ENCODE measurements at places on chromosomes 13 and 19.

DNA sequence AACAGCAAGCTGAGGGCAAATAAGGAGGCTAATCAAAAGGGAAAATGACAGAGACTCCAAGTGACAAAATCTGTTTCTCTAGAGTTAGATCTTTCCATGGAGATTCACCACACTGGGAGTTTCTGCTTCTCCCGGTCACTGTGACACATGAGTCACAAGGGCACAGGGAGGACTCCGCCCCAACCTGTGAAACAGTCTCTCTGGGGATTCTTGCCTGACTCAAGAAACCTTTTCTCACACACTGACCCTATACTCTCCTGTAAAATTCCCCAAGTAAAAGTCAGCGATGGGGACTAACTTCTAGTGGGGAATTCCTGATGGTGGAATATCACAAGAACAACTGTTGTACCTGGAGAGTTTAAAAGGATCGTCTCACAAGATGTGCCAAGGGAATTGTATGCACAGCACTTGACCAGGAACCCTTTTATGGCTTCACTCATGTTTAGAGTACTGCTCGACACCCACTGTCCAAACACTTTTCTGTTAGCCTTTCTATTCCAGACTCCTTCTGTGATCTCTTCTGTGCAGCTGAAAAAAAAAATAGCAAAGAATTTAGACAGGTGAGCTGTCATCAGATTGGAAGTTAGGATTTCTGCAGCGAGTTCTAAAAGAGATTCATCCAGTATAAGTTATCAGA lies 46.8 kb upstream of the URAD start:
- no peak for DNase-seq

DNA sequence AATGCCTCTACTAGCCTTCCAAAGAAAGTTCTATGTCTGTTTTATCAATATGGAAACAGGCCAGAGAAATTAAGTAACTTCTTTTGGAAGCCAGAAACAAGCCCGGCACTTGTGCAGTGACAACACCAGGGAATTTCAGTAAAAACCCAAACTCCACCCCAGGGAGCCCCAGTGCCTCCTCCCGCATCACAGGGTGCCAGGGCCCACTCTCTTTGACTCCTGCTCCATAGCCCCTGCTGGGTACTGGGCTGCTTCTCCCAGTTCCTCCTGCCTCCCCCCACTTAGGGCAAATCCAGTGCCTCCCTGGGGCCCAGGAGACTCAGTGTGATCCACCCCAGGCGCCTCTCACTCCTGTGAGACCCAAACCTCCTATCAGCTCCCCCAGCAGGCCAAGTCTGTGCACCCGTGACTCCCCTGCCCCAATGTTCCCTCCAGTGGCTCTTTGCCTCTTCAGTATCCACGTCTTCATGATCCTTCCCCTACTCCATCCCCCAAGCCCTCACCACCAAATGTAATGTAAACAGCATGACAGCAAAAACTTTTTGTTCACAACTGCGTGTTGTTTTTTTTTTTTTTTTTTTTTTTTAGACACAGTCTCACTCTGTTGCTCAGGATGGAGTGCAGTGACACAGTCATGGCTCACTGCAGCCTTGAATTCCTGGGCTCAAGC lies 2.3 kb upstream of the FFAR3 start:
- no peak for DNase-seq

GRCh38 chr19:610071-610800 lies 20.6 kb downstream of the HCN2 start:
- DNase-seq, result peak; percentile 29

DNA sequence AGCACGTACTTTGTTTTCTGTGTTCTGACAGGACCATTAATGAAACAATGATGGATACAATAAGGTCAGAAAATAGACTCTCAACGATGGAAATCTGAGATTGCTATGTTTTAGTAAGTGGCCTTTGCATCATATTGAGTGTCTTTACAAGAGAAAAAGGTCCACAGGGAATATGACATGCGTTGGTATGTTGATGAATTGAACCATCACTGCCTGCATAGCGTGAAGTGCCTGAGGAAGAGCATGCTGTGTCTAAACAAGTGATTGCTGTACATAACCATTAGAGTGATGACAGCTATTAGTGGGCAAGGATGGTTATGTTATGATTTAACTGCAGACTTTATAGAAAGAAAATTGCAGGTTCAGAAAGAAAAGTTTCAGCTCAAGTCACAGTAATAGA lies 623.2 kb downstream of the SLITRK5 start:
- no peak for DNase-seq

DNA sequence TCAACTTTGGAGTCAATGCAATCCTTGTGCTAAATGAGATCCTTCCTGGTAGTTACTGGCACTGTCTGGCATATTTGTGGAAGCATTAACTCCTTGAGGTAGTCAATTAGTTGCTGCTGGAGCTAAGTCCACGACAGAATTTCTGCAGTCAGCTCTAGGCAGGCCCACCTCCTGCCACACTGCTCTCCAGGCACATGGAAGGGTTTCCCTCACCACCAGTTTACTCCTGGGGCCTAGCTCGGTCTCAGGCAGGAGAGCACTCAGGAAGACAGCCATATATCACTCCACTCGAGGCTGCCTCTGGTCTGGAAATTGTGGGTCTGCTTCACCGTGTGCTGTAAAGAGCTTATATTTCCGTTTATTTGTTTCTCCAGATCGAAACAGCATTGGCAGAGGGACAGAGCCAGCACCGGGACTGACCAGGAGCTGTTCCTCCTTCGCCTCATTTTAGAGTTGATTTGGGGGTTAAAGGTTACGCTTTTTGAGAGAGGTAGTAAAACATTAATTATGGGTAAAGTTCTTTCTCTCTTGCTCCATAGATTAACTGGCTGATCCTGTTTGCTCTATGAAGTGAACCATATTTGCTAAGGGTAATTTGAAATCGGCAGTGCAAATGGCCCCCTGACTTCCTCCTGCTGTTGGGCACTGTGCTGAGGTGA lies 20.6 kb upstream of the GTF3A start:
- DNase-seq, result no peak

GRCh38 chr13:114130837-114131582 lies 1.4 kb downstream of the RASA3 start:
- DNase-seq, result peak; percentile 56

GRCh38 chr13:98856983-98857382 lies 104.5 kb upstream of the SLC15A1 start:
- DNase-seq, result no peak

GRCh38 chr19:46715975-46716671 lies 791 bp downstream of the PRKD2 start:
- DNase-seq, result no peak

DNA sequence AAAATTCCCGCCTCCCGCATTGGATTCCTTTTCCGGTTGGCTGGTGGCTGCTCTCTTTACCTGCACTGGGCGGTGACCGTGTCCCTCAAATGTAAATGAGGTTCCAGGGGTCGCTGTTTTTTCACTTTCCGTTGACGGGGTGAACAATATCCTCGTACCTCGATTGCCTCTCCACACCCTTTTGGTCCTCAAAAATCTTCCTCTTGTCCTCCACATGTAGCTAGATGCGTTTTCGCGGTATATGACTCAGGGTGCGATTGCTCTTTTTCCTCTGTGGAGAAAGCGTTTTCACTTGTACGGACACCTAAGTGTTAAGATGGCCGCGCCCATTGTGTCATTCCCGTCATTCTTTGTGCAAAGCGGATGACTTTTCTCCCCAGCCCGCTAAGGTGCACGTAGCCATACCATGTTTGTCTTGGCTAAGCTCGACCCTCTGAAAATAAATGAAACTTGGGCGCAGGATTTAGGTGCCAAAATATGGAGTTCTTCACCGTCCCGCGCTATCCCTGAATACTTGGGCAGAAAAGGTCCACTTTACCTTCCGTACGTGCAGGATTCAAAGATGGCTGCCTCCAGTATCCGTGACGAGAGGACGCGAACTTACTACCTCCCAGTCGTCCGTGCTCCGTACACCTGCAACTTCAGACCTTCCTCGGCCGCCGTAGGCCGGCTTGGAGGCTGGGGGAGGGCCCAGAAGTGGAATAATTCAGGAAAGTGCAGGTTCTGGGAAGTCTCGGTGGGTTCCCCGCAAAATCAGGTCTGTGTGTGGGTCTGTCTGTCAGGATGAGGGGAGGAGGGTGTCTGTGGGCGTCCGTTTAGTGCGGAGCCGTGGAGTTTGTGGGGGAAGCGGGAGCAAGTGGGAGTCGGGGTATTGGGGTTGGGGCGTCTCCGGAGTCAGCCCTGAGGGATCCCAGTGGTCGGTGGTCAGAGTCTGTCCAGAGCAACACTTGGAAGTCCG lies at the start of gene ZNF613:
Gene ZNF613, plus strand, starts transcription at position 689 of the 958 bp plus-strand sequence. CDS start 8,749 bp downstream, outside the sequence.
- peak; percentile 67 for DNase-seq

DNA sequence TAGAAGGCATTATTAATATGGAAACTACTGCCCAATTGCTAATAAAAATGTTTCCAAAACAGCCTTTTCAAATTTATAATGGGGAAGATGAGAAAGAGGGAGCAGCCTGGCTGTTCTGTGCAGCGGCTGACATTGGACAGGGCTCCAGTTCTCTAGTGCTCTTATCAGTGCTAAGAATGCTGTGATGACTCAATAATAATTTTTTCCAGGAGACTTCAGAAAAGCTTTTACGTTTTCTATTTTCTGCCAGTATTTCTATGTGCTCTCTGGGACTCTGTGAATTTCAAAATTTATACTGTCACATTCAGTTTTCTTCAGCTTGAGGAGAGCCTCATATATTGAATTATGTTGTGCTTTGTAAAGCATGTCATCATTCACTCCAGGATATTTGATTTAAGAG lies 209.6 kb downstream of the VWA8 start:
- no peak for DNase-seq

- no peak for DNase-seq
Observed at GRCh38 chr19:14632286-14632685, 42.4 kb downstream of the ADGRE3 start.

DNA sequence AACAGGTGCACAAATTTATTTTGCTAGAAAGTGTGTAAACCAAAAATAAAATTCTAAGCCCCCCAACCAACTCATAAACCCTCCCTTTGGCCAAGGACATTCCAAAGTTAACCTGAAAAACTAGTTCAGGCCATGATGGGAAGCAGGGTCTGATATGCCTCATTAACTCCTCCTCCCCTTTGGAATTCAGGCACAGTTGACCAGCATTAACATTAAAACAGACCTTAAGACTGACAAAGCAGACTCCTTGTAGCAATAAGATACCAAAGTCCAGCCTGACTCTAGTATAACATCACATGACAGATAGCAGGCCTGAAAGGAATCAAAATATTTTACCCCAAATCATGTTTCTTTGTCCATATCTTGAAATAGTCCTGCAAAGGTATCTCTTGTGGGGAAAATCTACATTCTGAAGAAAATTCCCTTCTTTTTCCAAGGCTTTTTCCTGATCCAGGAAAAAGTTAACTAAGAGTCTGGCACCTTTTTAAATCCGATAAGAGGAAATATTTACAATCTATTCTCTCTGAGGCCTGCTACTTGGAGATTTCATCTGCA lies 19.7 kb downstream of the NEK5 start:
- no peak for DNase-seq

DNA sequence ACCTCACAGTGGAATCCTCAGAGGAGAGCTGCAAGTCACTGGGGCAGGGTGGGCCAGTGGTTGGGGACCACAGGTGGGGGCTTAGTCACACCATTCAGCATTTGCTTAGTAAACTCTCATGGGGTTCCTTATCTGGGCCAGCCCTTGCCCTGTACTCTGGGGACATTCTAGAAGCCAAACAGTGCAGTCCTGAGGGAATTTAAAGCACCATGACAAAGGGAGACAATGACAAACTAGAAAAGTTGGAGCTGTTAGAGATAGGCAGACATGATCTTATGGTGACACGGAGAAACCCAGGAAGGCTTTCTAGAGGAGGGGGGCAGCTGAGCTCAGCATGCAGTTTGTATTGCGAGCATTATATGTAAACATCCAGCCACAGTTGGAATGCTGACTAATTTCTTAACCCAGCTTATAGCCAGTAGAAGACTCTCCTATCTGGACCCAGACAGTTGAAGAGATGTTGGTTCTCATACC lies 87.6 kb downstream of the ZNF429 start:
- DNase-seq, result no peak

GRCh38 chr19:50449236-50449899 lies 16.7 kb downstream of the MYBPC2 start:
- no peak for DNase-seq

- no peak for DNase-seq
Observed at GRCh38 chr13:26606631-26607030, 49.1 kb downstream of the WASF3 start.

DNA sequence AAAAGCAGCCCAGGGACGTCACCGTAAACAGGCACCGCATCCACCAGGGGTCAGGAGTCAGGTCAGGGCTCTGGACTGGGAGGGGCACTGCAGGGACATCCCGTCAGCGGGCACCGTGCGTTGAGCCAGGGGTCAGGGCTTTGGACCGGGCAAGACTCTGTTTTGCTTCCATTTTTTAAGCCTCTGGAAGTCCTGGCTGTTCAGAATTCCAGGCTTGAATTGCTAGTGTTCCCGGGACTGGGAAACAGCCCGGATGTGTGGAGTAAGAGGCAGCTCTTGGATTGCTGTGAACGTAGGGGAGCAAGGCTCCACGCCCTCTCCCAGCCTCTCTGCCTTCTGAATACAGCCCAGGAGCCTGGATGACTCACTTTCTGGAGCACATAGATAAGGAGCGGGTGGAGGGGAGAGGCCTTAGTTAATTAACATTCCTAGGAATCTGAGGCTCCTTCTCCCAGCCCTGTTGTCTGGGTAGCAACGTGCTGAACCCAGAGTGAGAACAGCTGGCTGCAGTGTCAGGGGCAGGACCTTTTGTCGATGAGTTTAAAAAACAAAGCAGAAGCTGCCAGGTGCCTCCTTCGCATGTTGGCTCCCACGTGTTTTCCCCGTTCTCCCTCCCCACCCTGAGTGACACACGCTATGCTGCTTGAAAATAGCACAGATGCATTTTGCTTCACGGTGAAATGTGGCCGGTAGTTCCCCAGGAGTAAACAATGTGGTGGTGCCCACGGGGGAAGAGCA lies 21.9 kb downstream of the ATP11A start:
- no peak for DNase-seq

DNA sequence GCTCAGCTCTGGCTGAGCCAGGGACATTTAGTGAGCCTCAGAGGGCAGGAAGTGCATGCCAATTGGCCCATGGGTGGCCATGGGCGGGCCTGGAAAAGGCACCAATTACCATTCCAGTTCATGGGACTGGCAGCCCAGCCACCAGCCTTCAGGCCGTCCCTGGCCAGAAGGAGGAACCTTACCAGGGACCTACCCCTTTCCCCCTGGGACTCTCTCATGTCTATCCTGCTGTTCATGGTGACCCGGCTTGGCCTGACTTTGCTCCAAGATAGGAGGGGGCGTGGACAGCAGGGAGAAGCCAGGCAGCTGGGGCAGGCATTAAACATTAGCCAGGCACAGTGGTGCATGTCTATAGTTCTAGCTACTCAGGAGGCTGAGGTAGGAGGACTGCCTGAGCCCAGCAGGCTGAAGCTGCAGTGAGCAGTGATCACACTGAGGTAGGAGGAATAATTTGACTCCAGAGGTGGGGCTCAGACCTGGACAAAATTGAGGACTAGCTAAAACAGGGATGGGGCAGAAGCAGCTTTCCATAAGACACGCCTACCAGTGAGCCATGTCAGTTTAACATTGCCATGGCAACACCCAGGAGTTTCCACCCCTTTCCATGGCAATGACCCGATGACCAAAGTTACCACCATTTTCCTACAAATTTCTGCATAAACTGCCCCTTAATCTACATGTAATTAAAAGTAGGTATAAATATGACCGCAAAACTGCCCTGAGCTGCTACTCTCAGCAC lies 14.3 kb upstream of the ZNF426 start:
- no peak for DNase-seq

Measured in activated T-helper 1 cell treated with Interleukin-2 at 50 U/mL for 16 hours (primary cell).